Lower lobe of right lung (tissue), 2 donors: ENCODE measurements at places on chromosomes 3 and 15.

GRCh38 chr15:40956541-40956982, 3.3 kb downstream of the CHAC1 start:
- no peak for DNase-seq

DNA sequence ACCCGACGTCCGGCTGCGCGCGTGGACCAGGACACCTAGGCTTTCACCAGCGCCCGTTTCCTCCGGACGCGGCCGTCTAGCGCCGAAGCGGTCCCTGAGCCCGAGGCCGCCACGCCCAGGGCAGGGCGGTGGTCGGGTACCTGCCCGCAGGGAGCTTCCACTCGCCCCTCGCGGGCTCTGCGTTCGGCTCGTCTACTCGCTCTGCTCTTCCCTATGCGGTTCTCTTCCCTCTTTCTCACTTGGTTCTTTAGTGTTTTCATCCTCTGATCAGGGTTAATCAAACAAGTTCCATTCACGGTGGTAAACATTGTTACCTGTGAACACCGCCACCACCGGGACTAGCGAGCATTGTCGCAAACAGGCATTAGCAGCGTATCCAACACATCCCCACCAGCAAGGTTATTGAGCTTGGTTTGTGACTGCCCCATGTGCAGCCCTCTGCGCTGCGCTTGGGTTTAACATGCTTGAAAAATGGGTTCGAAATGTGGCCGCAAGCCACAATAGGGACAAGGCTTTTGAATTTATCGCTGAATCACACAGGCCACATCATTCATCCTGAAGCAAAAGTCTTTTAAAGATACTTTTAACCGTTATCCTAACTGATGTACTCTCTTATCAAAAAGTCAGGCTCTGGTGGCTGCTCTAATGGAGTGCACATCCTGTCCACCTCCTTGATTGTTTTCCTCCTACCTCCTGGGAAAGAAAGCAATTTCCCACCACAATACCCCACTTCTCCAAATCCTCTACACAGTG, 843 bp upstream of the CD47 start:
- peak; percentile 47 for DNase-seq

DNA sequence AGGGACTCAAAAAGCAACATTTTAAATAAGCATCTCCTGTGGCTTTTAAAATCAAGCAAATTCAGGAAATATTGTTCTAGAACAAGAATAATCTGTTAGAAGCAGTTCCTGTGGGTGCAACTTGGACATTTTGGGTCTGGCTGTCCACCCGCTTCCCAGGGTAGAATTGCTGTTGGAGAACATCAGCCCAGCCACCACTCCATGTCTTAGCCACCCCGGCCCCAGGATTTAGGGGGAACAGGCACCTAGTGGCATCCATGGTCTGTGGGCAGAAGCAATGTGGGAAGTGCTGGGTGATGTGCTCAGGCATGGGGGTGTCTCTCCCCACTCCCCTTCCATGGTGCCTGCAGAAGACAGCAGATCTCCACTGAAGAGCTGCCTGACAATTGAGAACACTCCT, 162.6 kb downstream of the KLF13 start:
- no peak for DNase-seq

DNA sequence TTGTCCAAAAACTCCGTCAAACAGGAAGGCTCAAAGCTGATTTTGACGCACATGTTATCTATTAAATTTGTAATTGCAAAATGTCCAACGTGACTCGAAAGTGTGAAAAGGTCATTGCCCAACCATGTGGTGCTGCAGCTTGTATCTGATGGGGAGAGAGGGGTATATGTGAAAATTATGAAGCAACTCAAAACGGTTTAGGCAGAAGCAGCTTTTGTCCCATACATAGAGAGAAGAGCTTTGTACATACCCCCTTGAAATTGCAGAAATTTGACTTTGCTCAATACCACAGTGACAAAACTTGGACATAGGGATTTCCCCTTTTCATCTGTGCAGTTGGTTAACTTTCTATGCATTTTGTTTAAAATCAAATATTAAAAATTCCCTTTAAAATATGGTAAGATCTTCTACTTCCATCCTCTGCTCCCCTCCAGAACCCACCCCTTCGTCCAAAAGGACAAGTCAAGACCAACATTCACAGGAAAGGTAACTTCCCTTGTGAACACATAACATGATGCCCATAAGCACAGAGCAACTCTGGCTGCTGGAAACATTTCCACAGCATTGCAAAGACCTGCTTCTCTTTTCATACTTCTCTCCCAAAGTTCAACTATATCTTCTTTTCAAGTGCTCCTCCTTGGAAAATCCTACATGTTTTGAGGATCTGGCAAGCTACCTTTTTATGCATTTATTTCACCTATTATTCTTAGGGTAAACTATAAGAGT, 253.7 kb upstream of the THBS1 start:
- DNase-seq = peak; percentile 48

GRCh38 chr3:66809595-66809958, 188.5 kb upstream of the KBTBD8 start:
- no peak for DNase-seq

- no peak for DNase-seq
Observed at GRCh38 chr15:31930967-31931366, 99.3 kb upstream of the CHRNA7 start.

- DNase-seq = peak; percentile 11
Observed at GRCh38 chr15:25053000-25053815, 98.4 kb downstream of the SNRPN start.

- DNase-seq = no peak
Observed at GRCh38 chr15:41622901-41623300, 37.3 kb upstream of the MGA start.

GRCh38 chr3:119219069-119219468, 21.6 kb downstream of the B4GALT4 start:
- no peak for DNase-seq

GRCh38 chr3:182732232-182733015, 60.9 kb upstream of the ATP11B start:
- DNase-seq = no peak

GRCh38 chr3:182342252-182342651, 451.1 kb upstream of the ATP11B start:
- no peak for DNase-seq

DNA sequence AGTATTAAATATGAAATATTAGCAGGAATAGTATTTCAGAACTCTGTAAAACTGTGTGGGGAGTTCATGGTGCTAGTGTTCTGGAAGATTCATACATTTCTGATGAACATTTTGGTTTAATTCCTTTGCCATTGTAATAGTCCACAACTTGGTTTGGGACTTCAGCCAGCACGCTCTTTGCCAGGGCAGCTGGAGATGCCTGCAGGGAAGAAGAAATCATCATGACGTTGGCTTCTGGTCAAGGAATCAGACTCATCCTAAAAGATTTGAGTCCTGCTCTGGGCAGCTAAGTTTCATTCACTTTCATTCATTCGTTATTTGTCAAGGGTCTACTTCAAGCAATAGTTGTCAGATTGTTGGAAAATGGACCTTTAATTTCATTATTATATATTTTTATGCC, 32.4 kb upstream of the MRPL3 start:
- no peak for DNase-seq

DNA sequence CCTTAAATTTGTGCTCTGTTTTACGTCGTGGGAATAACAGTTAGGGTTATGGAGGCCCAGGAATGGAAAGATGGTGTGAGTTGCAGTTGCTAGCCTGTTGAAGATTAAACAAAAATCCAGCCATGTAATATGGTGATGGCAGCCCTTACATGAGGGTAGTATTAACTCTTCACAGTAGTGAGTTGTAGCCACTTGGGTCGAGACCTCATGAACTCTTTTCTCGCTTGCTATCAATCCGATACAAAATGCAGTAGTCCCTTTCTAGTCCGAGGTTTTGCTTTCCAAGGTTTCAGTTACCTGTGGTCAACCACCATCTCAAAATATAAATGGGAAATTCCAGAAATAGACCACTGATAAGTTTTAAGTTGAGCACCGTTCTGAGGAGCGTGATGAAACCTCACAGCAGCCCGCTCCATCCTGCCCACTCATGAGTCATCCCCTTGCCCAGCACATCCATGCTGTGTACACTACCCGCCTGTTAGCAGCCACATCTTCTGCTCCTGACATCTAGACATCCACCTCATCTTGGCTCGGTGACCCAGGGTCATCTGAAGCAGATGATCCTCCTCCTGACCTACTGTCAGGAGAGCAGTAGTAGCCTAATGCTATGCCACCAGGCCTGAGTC, 177.9 kb downstream of the CDIN1 start:
- no peak for DNase-seq

- DNase-seq = no peak
Observed at GRCh38 chr3:115254492-115255196, 107.6 kb upstream of the ZBTB20 start.

- no peak for DNase-seq
Observed at GRCh38 chr15:57500979-57501576, 90.6 kb upstream of the MYZAP start.

GRCh38 chr3:132874701-132875100, 152.5 kb upstream of the NPHP3 start:
- DNase-seq = no peak

DNA sequence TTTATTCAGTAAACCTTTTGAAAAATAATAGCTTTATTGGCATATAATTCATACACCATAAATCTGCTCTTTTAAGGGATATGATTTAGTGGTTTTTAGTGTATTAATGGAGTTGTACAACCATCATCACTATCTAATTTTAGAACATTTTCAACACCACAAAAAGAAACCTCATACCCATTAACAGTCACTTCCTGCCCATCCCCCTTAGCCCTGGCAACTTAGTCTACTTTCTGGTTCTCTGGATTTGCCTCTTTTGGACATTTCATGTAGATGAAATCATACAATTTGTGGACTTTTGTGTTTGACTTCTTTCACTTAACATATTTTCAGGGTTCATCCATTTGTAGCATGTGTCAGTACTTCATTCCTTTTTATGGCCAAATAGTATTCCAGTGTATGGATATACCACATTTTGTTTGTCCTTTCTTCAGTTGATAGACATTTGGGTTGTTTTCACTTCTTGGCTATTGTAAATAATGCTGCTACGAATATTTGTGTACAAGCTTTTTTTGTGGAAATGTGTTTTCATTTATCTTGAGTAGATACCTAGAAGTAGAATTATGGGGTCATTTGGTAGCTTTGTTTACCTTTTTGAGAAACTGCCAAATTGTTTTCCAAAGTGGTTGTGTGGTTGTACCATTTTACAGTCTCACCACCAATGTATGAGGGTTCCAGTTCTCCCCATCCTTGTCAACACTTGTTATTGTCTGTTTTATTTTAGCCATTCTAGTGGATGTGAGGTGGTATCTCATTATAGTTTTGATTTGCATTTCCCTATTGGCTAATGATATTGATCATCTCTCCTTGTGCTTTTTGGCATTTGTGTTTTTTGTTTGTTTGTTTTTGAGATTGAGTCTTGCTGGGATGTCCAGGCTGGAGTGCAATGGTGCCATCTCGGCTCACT, 45.8 kb downstream of the SMAD3 start:
- no peak for DNase-seq

DNA sequence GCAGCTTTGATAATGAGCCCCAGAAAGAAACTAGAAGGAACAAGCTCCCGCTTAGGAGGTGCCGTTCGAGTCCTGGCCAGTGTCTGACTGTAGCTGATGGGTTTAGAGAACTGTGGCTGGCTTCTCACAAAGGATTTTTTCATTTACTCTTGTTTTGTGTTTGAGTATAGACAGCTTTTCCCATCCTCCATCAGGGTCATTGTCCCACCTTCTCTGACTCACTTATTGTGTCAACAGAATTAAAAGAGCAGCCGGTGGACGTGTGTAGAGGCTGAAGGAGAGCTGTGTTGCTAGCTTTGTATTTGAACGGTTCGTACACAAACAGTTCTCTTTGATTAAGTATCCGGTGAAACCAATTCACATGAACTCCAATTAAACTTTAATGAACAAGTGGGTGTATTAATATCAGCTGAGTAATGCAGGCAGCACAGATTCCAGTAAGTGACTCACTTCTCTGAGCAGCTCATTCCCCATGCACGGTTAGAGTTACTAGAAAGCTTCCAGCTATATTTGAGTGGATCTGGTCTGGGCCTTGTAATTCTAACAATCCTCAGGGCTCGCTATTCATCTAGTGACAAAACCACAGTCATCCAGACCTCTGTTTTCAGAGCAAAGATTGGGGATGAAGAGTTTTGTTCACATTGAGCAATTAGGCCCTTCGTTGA, 141.0 kb downstream of the LPP start:
- DNase-seq = no peak

GRCh38 chr15:65245096-65245856, 34.0 kb upstream of the CILP start:
- DNase-seq = no peak

- DNase-seq = no peak
Observed at GRCh38 chr15:24761704-24762302, 86.2 kb downstream of the NPAP1 start.

GRCh38 chr15:98547741-98548138, 100.6 kb upstream of the IGF1R start:
- DNase-seq = peak; percentile 52

DNA sequence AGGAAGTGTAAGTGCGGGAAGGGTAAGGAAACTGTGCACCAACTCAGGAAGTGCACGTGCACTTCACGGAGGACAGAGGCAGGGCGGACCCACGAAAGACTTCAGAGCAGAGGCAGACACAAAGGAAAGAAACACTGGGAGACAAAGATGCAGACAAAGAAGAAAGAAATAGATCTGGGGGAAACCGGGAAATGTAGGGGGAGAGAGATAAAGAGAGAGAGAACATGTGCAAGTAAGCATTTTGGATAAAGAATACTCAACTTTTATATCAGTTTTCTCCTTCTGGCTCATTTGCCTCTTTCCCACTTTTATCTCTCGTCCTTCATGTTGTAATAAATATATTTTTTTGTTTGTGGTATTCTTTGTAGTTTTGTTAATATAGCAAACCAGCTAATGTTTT, 204.2 kb downstream of the WDR72 start:
- no peak for DNase-seq

GRCh38 chr3:166518040-166518439, 680.8 kb upstream of the BCHE start:
- DNase-seq = no peak

- DNase-seq = no peak
Observed at GRCh38 chr15:81930582-81931369, 115.0 kb downstream of the MEX3B start.
